DND-41 (cell line): ENCODE measurements at places on chromosomes 13 and 19.
A peak's percentile ranks its signal among the peaks of the same experiment; 100 is the strongest.

DNA sequence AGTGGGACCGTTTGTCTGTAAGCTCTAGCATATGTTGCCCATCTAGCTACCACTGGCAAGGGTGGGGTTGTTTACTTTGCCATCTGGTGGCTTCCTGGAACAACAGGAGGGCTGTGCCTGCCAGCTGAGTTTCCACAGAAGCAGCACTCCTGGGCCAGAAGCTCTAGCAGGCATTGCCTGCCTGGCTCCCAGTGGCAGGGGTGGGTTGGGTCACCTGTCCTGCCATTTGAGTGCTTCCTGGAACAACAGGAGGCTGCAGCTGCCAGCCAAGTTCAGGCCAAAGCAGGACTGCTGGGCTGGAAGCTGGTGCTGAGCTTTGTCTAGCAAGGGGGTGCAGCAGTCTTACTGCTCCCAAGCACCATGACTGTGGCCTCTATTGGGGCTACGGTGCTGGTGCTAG lies 239.7 kb downstream of the MTUS2 start:
- DNase-seq, result no peak

DNA sequence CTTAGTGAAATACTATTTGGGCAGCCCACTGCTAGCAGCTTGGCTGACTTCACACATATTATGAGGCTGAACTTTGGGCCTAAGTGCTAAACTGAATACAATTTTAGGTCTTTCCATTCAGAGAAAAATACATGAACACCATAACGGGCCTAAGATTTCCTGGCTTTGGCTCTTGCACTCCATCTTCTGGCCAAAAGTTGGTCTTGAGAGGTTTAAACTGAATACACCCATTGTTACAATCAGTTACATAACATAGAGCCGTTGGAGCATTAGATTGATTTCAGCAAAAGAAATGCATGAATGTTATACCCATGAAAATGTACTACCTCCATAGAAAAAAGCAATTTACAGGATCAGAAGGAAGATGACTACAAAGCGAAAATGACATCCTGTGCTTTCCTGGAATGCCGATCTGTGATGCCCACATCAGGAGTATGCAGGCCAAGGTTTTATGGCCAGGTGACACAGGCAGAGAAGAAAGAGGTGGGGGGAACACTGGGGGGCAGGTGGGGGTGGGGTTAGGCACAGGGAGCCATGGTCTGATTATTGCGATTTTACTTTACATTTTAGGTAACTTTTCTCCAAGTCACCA lies 11.1 kb upstream of the SHISA2 start:
- DNase-seq, result peak; percentile 72

GRCh38 chr13:32384702-32385101 lies 43.2 kb downstream of the N4BP2L1 start:
- DNase-seq, result no peak

DNA sequence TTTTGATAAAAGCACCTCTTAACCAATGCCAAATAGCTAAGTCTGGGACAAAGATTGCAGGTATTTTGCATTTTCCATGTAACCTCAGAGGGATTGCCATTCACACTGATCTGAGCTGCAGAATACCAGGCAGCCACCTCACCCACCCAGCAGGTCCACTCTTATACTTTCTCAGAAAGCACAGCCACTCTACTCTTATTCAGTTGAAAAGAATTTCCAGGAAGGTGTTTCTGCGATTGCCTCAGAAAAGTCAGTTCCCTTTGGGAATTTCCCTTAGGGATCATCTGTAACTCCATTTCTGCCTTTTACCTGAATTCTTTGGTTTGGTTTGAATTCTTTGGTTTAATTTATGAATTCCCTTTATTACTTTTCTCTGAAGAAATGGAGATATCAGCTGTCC lies 904 bp upstream of the ALOX5AP start:
- DNase-seq, result no peak
